Erythroblast (primary cell): ENCODE measurements at places on chromosomes 2 and 18.
A peak's percentile ranks its signal among the peaks of the same experiment; 100 is the strongest.

GRCh38 chr2:69815717-69816116 is 13.7 kb upstream of the GMCL1 start:
- no peak for DNase-seq

DNA sequence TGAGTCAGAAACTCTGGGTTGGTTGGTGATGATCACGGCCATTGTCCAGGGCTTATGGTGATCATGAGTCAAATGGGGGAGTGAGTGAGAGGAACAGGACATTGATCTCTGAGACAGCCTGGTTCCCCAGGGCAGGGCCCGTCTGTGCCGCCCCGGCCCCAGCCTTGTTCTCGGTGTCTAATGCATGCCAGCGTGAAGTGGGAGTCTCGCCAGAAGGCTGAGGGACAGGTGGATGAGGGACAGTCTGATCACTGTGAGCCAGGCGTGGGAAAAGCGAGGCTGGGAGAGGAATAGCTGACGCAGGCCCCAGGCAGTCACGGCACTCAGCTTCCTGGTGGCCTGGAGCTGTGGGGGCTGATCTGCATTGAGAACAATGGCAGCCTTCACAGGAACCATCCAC is 208.3 kb upstream of the HDAC4 start:
- DNase-seq, result no peak

- peak; percentile 60 for DNase-seq
Observed at GRCh38 chr18:63505566-63506335, 29.0 kb downstream of the SERPINB5 start.

GRCh38 chr2:70569559-70569958 is 15.9 kb upstream of the TGFA start:
- DNase-seq, result no peak

DNA sequence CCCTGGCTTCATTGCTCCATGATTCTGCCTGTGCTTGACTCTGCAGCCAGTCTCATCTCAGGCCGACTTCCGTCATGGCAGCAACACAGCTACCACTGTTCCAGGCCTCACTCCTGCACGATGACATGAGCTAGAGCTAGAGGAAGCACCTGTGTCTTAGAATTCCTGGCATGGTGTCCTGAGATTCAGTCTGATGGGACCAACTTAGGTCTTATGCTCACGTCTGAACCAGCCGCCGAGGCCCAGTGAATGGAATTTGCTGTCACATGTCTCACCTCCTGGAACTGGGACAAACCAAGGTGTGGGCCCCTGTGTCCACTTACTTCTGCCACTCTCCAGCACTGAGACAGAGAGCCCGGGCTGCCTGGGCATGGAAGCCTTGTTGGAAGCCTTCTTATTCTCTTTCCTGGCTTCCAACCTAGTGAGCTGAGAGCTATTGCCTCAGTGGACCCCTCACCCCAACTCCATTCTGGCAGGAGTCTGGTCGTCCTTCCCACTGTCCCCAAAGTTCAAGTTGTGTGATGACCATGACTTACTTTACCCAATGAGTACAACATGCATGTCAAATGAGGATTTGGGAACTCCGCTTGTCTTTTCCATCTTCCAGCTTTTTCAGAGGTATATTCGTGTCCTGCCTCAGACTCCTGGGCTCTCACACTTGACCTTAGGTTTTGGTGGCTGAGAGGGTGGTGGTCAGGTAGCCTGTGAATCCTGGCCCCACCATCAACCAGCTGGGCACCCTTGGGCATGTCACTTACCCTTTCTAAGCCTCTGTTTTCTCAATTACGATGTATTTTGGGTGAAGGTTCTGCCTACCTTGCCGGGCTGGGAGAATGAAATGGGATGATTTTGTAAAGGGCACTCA is 39.1 kb upstream of the HS6ST1 start:
- no peak for DNase-seq

- DNase-seq, result no peak
Observed at GRCh38 chr18:75304678-75305557, 94.3 kb downstream of the TSHZ1 start.

- no peak for DNase-seq
Observed at GRCh38 chr2:118604811-118605210, 242.6 kb downstream of the EN1 start.

- no peak for DNase-seq
Observed at GRCh38 chr18:27862041-27862682, 314.8 kb downstream of the CDH2 start.

GRCh38 chr2:105307962-105308361 is 21.6 kb downstream of the TGFBRAP1 start:
- DNase-seq, result no peak

DNA sequence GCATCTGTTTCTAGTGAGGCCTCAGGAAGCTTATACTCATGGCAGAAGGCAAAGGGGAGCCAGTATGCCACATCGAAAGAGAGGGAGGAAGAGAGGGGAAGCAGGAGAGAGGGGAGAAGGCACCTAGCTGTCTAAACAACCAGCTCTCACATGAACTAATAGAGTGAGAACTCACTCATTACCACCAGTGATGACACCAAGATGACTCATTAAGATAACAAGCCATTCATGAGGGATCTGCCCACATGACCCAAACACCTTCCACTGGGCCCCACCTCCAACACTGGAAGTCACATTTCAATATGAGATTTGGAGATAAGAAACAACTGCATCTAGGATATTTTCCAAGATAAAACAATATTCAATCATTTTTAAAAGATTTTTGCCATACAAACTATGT is 753.9 kb upstream of the ZEB2 start:
- DNase-seq, result peak; percentile 7

DNA sequence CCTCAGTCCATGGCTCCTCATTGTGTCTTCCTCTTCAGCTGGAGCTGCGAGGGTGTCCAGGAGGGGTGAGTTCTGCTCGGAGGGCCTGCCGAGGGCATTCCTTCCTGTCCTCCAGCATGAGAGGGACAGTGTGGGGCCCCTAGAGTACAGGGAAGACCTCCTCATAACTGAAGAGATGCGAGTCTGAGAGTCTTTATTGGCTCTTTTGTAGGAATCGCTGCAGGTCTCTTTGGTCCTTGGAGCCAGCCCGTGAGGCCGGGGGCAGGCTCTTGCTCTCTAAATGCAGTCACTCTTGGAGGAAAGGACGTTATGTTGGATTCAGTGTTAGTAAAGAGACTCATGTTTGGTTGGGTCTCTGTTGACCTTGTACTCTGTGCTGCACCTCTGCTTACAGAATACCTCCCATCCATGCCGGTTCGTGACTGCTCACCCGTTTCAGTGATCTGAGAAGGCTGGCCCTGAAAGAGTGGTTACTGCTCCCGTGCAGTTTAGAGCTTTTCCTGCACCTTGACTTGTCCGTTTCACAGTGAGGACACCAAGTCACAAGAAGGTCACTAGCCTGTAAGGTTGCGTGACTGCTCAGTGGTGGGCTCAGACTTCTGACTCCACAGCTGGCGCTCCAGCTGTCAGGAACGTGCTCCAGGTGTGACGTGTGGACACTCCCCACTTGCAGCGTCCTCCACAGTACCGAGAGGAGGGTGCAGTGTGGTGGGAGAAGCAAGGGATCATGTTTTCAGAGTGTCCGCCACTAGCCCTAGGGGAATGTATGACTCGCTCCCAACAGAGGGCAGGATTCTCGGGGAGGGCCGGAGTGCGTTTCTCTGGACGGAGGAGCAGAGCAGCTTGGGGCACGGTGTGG is 7.8 kb downstream of the ATG4B start:
- DNase-seq, result no peak

DNA sequence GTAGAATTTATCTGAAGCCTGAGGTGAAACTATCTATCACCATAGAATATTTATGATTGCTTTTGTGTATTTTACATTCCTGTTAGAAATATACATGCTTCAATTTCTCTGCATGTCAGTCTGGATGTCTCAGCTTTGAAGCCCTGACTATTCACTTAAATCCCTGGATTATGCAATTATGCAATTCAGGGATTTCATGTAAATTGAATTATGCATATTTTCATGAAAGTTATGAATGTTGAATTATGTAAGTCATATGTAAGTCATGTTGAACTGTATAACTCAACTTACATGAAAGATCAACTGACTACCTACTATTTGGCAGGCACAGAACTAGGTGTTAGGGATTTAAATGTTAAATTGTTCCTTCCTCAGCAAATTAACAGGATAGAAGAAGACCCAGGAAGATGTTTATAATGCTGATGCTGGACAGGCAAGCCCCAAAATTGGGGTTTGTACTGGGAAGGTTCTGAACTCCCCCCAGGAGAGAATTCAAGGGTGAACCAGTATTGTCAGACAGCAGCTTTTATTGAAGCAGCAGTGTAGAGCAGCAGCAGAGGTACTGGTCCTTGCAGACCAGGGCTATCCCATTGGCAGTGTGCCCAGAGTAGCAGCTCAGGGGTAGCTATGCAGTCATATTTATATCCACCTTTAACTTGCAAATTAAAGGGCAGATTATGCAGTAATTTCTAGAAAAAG is 236.5 kb downstream of the ZNF804A start:
- DNase-seq, result no peak

DNA sequence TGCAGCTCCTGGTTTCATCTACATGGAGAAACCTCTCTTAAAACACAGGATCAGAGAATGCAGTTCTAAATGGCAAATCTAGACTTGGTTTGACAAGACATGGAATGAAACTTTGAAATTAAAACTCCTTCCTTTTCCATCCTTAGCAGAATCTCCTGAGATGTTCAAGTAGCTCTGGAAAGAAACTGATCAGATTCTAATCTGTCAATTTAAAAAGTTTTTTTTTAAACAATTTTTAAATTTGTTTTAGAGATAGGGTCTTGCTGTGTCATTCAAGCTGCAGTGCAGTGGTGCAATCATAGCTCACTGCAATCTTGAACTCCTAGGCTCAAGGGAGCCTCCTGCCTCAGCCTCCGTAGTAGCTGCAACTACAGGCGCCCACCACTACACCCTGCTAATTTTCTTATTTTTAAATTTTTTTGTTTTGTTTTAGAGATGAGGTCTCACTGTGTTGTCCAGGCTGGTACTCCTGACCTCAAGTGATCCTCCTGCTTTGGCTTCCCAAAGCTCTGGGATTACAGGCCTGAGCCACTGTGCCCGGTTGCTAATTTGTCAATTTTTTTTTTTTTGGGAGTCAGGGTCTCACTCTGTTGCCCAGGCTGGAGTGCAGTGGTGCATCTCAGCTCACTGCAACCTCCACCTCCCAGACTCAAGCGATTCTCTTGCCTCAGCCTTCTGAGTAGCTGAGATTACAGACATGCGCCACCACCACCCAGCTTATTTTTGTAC is 216.7 kb downstream of the TGIF1 start:
- DNase-seq, result peak; percentile 81

DNA sequence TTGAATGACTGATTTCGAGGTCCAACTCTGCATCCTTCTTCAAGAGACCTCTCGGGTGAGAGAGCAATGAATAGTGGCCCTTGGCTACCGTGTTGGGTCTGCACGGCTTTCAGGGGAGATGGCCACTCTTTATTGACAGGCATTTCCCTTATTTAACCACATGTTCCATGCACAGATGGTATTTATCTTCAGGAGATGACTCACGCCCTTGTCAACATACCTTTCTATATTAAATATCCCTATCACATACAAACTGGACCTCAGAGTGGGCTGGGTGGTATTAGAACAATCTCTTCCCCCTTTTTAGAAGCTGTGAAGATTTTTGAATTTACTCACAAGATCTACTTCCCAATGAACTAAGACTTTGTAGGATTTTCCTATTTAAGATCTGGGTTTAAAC is 109.6 kb upstream of the CDC42EP3 start:
- DNase-seq, result no peak

DNA sequence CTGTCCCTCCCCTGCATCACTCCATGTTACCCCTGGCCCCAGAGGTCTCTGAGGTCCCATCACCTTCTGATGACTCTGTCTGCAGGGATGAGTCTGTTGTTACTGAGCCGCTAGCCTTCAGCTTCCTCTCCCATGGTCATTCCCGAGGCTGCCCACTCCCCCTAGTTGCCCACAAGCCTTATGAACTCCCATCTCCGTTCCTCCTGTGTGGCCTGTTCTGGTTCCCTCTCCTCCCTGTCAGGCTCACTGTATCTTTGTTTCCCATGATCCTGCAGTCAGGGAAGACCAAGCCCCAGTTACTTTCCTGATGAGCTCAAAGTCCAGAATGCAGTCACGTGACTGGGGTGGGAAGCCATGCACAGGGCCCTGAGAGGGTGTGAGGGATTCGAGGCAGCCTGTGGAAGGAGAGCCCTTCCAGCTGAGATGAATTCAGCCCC is 39.5 kb downstream of the INPP4A start:
- peak; percentile 21 for DNase-seq

- DNase-seq, result no peak
Observed at GRCh38 chr2:199810422-199811171, 40.4 kb downstream of the FTCDNL1 start.

GRCh38 chr2:80326861-80327260 is 22.3 kb upstream of the LRRTM1 start:
- no peak for DNase-seq

GRCh38 chr2:177964892-177965291 is 107.7 kb downstream of the PDE11A start:
- no peak for DNase-seq

GRCh38 chr2:136065384-136065783 is 52.6 kb downstream of the CXCR4 start:
- DNase-seq, result no peak

GRCh38 chr2:201966691-201967438 is 66.8 kb upstream of the FZD7 start:
- no peak for DNase-seq

DNA sequence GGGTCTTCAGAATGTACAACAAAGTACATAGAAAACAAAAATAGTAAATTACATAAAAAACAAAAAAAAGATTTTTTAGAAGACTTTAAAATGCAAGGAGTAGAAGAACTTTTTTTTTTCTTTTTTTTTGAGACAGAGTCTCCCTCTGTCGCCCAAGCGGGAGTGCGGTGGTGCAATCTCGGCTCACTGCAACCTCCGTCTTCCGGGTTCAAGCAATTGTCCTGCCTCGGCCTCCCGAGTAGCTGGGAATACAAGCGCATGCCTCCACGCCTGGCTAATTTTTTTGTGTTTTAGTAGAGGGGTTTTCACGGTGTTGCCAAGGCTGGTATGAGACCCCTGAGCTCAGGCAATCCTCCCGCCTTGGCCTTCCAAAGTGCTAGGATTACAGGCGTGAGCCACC is 104.5 kb upstream of the ZC3H15 start:
- no peak for DNase-seq

DNA sequence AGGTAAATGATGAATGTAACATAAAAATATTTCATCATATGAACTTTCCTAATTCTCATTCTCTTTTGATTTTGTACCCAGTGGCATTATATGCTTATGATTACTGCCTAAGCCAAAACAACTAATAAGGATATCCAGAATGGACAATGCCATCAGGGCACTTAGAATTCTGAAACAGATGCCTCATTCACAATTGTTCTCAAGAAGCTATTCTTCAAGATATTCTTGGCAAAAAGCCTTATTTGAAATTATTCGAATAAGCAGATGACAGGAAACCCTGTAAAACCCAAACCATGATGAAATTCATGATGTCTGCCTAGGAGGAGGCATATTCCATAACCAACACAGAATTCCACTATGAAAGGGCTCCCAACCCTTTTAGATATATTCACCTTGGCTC is 353.2 kb upstream of the TRIB2 start:
- no peak for DNase-seq
